ENCODE measurements at places on chromosomes 4 and X.

DNA sequence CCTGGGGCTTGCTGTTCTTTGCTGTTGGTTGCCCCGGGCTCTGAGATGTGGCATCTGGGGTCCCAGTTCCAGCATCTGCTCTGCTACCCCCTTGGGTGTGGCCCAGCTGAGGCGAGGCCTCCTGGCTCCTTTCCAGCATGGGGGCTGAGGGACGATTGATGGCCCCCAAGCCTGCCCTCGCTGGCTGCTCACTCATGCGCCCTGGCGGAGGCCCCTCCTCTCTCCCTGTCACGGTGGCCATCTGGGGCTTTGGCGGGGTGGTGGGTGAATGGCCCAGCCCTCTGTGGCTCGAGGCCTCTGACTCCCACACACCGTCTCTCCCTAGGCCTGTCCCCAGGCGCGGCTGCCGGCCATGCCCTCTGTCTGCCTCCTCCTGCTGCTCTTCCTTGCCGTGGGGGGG lies 1.8 kb downstream of the PLXNA3 start:
- H3K27me3 ChIP-seq = no peaks in the 10 kb centered on the region
- peak overlapping the region; percentile 11 for H3K4me3 ChIP-seq
- peaks cover 14% of the 10 kb centered on the region for H3K4me1 ChIP-seq
- H3K36me3 ChIP-seq = peaks cover 20% of the 10 kb centered on the region

DNA sequence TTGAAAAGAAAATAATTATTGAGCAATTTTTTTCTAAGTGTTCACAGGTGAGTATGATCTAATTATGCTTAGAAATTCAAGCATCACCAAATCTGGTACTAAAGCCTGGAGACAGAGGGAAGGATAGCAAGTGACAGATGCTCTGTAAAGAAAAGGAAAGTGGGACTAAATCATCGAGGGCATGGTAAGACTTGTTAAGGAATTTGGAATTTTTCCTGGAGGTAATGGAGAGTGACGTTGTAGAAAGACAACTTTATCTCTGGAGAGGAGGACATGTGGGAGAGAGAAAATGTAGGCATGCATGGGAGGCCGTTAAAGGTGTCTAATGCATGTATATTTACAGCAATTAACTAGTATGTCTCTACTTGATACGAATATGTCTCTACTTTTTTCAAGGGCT lies 333.2 kb upstream of the ATOH1 start:
- no peak for DNase-seq
- no peaks in the 10 kb centered on the region for H3K4me1 ChIP-seq

- no peak overlapping the region for H3K27ac ChIP-seq
- H3K27me3 ChIP-seq = no peaks in the 10 kb centered on the region
- no peak overlapping the region for H3K4me3 ChIP-seq
- no peaks in the 10 kb centered on the region for H3K36me3 ChIP-seq
- no peak for DNase-seq
- no peaks in the 10 kb centered on the region for H3K4me1 ChIP-seq
Measured at GRCh38 chr4:172830295-172830764, 338.3 kb upstream of the GALNT7 start.

DNA sequence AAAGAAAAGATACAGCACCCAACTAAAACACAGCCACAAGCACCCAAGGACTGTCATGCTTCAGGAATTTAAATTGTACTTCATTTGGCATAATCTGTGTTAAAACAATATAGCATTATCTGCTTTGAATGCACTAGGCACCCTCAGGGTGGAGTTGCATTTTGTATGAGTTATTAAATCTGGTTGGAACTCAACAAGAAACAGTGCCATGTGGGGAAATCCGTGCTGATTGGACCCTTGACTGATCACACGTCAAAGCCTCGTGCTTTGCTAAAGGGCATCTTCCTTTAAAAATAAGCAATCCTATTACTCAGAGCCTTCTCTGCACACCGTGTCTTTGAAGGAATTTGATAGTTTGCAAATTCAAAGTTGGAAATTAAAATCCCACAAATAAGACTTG lies 35.4 kb downstream of the IGFBP7 start:
- no peak overlapping the region for H3K4me3 ChIP-seq
- no peaks in the 10 kb centered on the region for H3K36me3 ChIP-seq
- H3K27me3 ChIP-seq = peaks cover 7% of the 10 kb centered on the region
- no peak overlapping the region for H3K27ac ChIP-seq
- DNase-seq = no peak

DNA sequence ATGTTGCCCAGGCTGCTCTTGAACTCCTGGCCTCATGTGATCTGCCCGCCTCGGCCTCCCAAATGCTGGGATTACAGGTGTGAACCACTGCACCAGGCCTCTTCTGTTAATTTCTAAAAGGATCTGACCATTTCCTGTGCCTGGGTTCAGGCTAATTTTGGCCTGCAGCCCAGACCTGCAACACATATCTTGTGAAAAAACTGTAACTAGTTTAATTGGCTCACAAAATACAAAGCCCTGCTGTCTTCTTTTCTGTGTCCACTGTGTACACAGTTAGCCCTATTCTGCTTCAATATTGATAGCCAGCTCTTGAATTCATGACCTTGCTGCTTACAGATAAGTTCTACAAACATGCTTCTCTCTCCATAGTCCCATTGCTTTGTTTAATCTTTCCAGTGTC lies 753.5 kb downstream of the PDHA2 start:
- no peaks in the 10 kb centered on the region for H3K36me3 ChIP-seq
- DNase-seq = no peak
- H3K27ac ChIP-seq = no peak overlapping the region
- no peak overlapping the region for H3K4me3 ChIP-seq
- H3K27me3 ChIP-seq = no peaks in the 10 kb centered on the region

GRCh38 chr4:118348886-118349285 lies 3.9 kb downstream of the PRSS12 start:
- H3K27ac ChIP-seq = no peak overlapping the region
- peaks cover 38% of the 10 kb centered on the region for H3K27me3 ChIP-seq
- no peaks in the 10 kb centered on the region for H3K36me3 ChIP-seq
- no peak for DNase-seq

DNA sequence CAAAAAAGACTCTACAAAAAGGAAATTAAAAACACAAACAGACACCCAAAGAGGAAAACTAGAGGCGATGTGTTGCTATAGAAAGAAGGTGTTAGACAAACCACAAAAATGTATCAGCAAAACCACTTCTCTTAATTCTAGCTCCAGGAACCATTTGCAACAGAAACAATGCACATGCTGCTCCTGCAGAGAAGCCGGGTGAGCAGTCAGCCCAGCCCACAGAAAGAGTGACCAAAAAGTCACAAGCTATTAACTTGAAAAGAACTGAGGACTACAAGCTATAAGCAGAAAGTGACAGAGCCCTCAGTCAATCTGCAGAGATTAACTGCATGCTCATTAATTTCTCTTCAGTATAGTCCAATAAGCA lies 96.2 kb upstream of the KLHL13 start:
- H3K36me3 ChIP-seq = no peaks in the 10 kb centered on the region
- no peak for DNase-seq
- H3K27ac ChIP-seq = no peak overlapping the region
- no peaks in the 10 kb centered on the region for H3K27me3 ChIP-seq
- H3K4me3 ChIP-seq = peak overlapping the region; percentile 70

- H3K4me3 ChIP-seq = no peak overlapping the region
- H3K27me3 ChIP-seq = no peaks in the 10 kb centered on the region
- no peaks in the 10 kb centered on the region for H3K36me3 ChIP-seq
- no peak overlapping the region for H3K27ac ChIP-seq
Measured at GRCh38 chrX:44507292-44507691, 35.4 kb downstream of the FUNDC1 start.

DNA sequence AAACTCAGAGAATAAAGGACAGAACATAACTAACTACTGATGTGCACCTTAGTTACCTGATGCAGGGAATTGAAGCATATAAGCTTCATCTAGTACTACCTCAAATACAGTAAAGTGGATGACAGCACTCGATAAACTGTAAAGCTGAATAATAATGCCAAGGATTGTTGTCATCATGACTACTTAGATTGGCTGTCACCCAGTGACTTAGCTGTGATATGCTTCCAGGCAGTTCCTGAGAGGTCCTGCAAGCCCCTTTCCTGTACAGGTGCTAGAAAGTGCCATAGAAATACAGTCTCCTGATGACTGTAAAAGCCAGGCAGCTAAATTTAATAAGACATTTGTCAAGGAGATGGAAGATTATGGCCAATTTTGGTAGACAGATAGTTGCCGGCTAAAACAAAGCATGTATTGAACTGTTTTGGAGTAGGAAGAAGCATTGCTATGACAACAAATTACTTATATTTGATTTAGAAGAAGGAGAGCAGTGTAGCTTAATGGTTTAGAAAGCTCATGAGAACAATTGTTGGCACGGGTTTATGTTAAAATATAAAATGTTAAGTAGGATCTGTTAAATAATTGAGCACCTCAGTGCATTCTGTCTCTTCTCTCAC lies 29.7 kb downstream of the TMEM164 start:
- H3K4me1 ChIP-seq = peaks cover 22% of the 10 kb centered on the region
- no peak overlapping the region for H3K4me3 ChIP-seq
- H3K27ac ChIP-seq = no peak overlapping the region
- H3K36me3 ChIP-seq = peaks cover 4% of the 10 kb centered on the region

DNA sequence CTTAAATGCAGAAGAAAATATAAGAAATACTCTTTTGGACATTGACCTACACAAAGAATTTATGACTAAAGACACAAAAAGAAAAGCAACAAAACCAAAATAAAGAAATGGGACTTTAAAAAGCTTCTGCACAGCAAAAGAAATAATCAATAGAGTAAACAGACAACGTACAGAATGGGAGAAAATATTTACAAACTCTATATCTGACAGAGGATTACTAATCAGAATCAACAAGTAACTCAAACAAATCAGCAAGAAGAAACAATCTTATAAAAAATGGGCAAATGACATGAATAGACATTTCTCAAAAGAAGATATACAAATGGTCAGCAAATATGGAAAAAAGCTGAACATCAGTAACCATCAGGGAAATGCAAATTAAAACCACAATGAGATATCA lies 37.6 kb upstream of the UGT2B17 start:
- H3K27me3 ChIP-seq = no peaks in the 10 kb centered on the region
- H3K27ac ChIP-seq = no peak overlapping the region
- no peaks in the 10 kb centered on the region for H3K36me3 ChIP-seq
- no peaks in the 10 kb centered on the region for H3K4me1 ChIP-seq
- DNase-seq = no peak

DNA sequence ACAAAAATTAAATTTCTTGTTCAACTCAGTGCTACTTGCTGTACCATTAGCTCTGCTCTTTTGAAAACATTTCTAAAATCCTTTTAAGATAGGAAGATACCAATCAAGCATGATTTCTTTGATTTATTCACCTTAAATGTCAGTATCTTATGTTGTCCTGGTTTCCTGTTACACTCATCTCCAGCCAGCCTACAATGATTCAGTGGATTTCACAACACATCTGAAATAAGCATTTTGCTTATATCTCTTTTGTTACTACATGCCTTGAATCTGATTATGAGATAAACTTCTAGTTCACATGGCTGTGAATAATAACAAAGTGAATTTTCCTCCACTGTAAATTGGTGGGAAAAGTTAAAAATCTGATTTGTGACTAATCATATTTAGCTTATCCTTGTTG lies 112.5 kb upstream of the BMP3 start:
- H3K27me3 ChIP-seq = no peaks in the 10 kb centered on the region
- H3K27ac ChIP-seq = no peak overlapping the region
- H3K4me1 ChIP-seq = peaks cover 12% of the 10 kb centered on the region
- H3K36me3 ChIP-seq = no peaks in the 10 kb centered on the region
- no peak for DNase-seq

GRCh38 chr4:127799711-127800110 lies 17.6 kb downstream of the HSPA4L start:
- no peaks in the 10 kb centered on the region for H3K4me1 ChIP-seq
- no peak for DNase-seq
- H3K27me3 ChIP-seq = peaks cover 13% of the 10 kb centered on the region
- no peak overlapping the region for H3K27ac ChIP-seq

- no peak overlapping the region for H3K4me3 ChIP-seq
- H3K36me3 ChIP-seq = peaks cover 22% of the 10 kb centered on the region
- H3K27ac ChIP-seq = no peak overlapping the region
- no peak for DNase-seq
- peaks cover 35% of the 10 kb centered on the region for H3K4me1 ChIP-seq
- no peaks in the 10 kb centered on the region for H3K27me3 ChIP-seq
Measured at GRCh38 chr4:107996949-107997788, 7.5 kb downstream of the HADH start.

- H3K27ac ChIP-seq = no peak overlapping the region
- no peaks in the 10 kb centered on the region for H3K4me1 ChIP-seq
- no peak overlapping the region for H3K4me3 ChIP-seq
- DNase-seq = no peak
- H3K27me3 ChIP-seq = no peaks in the 10 kb centered on the region
- H3K36me3 ChIP-seq = no peaks in the 10 kb centered on the region
Measured at GRCh38 chrX:116756958-116757357, 294.2 kb upstream of the CT83 start.

DNA sequence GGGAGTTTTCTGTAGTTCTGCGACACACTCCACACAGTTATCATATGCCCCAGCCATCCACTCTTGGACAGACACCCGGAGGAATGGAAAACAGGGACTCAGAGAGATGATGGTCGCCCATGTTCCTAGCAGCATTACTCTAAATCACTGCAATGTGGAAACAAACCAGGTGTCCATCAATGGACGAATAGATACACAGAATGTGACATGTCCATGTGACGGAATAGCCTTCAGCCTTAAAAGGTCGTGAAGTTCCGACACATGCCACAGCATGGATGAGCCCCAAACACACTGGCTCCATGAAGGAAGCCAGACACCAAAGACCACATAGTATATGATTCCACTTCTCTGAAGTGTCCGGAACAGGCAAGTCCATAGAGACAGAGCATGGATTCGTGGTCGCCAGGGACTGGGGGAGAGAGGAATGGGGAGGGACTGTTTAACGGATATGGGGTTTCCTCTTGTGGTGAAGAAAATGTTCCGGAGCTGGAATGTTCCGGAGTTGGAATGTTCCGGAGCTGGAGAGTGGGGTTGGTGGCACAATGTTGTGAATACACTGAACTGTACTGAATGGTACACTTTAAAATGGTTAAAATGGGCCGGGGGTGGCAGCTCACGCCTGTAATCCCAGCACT lies 28.7 kb upstream of the AFAP1 start:
- H3K4me3 ChIP-seq = no peak overlapping the region
- peaks cover 7% of the 10 kb centered on the region for H3K4me1 ChIP-seq
- DNase-seq = no peak
- no peak overlapping the region for H3K27ac ChIP-seq

All from activated B cell treated with CpG ODN at 0.5 μM for 24 hours (primary cell).